NCI-H524 treated with DMSO at 0.1 percent for 48 hours (cell line): ENCODE measurements at places on chromosomes 2 and 18.

DNA sequence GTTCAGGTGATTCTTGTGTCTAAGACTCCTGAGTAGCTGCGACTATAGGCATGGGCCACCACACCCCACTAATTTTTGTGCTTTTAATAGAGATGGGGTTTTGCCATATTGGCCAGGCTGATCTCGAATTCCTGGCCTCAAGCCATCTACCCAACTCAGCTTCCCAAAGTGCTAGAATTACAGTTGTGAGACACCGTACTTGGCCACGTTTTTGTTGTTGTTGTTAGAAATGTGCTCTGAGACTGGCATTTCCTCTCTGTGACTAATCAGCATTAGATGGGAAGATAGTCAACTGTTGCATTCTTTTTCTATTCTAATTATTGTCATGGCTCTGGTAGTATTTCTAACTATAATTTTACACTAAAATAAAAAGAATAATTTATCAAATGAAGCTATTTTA, 191.7 kb downstream of the CAMKMT start:
- no peak for DNase-seq

DNA sequence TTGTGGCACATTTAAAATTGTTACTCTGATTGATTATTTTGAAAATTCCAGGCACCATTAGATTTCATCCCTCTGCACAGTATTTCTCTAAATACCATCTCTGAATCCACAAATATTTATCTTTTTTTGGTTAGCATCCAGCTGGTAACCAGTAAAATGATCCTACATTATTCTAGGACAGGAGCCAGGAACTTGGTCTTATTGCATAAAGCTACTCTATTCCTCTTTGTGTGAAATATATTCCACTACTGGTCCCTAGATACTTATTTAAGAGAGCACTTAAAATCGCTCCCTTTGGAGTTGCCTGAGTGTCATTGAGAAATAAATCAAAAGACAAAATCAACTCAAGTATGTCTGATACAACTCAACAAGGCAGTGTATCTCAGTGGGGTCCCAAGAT, 7.4 kb upstream of the MBOAT2 start:
- peak; percentile 58 for DNase-seq

GRCh38 chr2:127106991-127107621, at the start of gene BIN1:
TSS of gene BIN1 (minus strand) at chr2:127107154. CDS start at chr2:127106943, 211 bp downstream.
- no peak for DNase-seq

- no peak for DNase-seq
These were observed 194.9 kb downstream of the AGAP1 start for GRCh38 chr2:235688511-235689426.

GRCh38 chr18:8501044-8501443, 108.2 kb upstream of the RAB12 start:
- no peak for DNase-seq

GRCh38 chr2:192148620-192149321, 46.0 kb downstream of the TMEFF2 start:
- DNase-seq = no peak

- DNase-seq = no peak
These were observed at the start of gene MXD1 for GRCh38 chr2:69914950-69915945. TSS of gene MXD1 (plus strand) at chr2:69915109. CDS start at chr2:69915331, 222 bp downstream.

- no peak for DNase-seq
These were observed 1.2 kb downstream of the SLC35F5 start for GRCh38 chr2:113755035-113755834.

DNA sequence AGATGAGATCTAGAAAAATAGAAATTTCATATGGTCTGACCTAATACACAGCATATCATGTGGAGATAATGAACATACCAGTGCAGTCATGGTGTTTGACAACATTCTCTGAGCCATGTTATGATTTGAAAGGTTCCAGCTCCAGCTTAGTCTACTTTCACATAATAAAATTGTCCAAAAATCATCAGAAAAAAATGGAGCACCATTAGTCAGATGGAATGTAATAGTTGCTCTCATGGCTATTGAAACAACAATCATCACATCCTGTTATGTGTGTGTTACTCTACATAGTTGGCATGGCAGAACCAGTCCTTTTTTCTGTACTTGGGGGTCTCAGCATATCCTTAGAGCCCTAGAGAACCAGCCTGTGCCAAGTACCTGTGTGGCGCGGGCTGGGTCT, 678.9 kb upstream of the FANCL start:
- no peak for DNase-seq

DNA sequence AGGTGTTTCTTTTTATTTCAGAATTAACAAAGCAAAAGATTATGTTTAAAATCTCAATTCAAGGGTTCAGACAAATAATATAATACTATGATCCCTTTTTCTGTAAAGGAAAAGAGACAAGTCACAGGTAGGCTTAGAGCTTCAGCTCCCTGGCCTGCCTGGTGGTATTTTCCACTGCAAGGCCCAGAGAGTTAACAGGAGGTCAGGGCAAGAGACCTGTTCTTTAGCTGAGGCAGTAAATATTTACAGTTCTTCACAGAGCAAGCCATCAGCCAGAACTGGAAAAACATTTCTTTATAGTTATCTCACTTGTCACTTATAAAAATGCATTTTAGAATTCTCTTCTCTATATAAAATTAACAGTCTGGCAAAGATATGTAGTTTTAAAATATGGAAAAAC, 70.1 kb downstream of the EPG5 start:
- no peak for DNase-seq

DNA sequence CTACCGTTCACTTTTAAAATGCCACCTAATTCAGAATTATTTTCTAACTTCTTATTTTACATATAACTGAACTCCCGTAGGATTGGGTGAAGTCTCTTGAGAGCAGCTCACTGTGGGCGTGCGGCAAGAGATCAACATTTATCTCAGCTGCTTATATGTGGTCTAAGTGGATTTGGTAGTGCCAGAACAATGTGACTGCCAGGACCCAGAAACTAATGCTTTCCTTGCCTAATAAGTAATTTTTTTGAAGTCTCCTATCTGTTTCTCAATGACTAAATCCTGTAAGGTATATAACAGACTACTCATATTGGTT, 11.2 kb upstream of the NFE2L2 start:
- no peak for DNase-seq

DNA sequence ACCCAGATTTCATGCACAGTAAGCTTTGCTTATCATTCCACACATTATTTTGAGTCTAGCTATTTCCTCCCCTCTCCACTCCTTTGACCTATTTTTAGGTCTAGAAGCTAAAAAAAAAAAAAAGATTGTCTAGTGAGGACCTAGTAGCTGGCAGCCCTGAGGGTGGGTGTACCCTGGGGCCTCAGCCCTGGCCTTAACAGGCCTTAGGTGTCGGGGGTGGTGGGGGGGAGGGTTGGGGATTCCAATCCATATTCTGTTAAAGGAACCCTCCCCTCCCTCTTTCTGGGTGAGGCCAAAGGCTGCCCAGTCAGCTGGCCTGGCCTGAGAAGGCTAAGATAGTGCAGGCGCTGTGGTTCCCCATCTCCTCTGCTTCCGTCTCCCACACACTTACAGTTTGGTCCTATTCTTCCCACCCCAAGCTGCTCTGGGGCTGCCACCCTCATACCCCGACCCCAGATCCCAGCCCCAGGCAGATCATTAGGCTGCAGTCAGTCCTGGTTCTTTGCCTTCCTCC, 65.5 kb upstream of the HK2 start:
- DNase-seq = no peak
